Choroid plexus epithelial cell (primary cell): ENCODE measurements at places on chromosomes 12 and 14.

DNA sequence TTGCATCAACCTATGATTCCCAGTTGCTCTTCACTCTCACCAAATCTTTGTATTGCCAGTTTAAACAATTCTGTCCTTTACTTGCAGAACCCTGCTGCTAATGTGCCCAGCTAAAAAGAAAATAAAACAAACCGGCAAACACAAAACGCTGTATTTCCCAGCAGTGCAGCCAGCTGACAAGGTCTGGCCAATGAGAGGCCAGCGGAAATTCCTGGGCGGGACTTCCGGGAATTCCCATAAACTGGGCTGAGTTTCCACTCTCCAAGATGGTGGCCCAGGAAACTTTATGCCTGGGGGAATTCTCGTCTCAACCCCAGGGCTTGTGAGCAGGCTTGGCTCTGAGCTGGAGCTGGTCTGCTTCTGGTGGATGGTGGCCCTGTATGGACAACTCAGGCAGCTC is 807.3 kb upstream of the TMEM132C start:
- no peak for DNase-seq

DNA sequence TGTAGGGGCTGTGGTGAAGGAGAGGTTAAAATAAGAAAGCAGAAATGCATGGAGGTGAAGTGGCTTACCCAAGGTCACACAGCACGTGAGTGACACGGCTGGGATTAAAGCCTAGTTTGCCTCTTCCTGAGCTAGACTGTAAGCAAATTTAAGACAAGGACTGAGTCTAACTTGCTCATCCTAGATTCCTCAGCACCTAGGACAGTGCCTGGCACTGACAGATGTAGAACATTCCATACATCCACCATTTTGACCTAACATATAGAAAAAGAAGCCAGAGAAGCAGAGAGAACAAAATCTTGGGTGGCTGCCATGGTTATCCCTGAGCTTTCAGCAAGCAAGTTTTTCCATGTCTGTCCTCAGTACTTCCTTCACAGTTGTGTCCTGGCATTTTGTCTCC is 110.5 kb downstream of the PAH start:
- DNase-seq, result no peak

- DNase-seq, result no peak
Observed at GRCh38 chr14:36134038-36134437, 42.5 kb downstream of the PTCSC3 start.

- DNase-seq, result no peak
Observed at GRCh38 chr12:5036031-5036430, 7.6 kb upstream of the KCNA5 start.

GRCh38 chr14:88323523-88324199 is 592 bp upstream of the KCNK10 start:
- peak; percentile 24 for DNase-seq

DNA sequence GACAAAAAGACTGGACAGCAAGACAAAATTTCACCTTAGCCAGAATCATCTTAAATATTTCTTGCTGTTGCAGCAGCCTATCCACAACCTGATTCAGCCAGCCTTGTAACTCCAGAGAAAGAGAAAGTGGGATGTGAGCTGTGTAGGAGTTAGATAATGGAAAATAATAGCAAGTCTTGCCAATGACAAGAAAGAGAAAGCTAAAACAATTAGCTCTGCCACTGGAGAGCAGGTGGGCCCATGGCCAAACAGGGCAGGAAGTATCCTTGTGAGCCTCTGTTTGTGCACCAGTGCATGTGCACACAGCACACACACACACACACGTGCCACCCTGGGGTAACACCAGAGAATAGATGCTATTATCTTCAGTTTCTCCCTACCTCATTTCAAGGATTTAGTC is 106.0 kb upstream of the CCDC196 start:
- no peak for DNase-seq

DNA sequence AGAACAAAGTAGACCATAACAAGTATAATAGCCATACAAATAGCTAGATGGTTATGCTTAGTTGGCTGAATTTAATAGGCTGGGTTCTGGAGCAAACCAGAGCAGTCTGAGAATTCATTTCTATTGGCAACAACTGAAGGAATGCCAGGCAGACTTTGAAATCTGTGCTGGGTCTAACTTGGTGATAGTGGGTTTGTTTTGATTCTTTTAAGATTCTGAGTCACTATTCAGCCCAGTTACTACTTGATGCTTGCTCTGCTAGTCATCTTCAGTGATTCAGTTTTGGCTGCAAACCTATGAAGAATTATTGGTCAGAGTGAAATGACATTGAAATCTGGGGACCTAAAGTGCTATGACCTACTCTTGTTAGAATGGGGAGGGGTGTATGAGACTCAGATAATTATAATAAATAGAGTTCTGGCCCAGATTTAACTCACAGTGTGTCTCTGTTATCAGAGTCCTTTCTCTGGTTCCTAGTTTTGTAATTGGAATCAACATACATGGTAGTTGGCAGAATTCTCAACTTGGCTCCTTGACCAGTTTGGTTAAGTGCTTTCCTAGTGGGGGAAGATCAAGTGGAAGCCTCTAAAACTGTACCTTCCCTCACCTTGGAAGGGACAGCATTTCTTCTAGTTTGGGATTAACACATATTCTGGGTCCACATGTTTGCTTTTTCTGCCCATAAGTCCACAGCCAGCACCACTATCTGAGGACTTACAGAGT is 43.5 kb downstream of the MNAT1 start:
- peak; percentile 78 for DNase-seq

DNA sequence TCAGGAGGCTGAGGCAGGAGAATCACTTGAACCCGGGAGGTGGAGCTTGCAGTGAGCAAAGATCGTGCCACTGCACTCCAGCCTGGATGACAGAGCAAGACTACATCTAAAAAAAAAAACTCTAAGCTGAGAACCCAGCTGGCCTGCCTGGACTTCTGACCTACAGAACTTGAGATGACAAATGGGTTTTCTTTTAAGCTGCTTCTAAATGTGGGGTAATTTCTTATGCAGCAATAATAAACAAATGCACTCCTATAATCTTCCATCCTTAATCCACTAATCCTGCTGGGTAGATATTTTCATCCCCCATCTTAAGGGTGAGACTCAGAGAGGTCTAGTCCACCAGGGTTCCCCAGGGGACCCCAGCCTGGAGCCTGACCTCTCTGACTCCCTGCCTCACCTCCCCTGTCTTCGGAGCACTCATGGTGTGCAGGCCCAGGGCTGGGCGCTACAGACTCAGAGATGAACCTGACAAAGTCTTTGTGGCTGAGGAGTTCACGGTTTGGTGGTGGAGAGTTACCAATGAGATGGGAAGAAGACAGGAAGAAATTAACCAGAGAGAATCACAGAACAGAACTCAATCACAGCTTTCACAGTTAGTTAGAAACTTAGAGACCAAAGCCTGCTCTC is 39.7 kb upstream of the BDKRB2 start:
- DNase-seq, result no peak

GRCh38 chr12:60148109-60148508 is 552.3 kb downstream of the SLC16A7 start:
- peak; percentile 93 for DNase-seq

- DNase-seq, result peak; percentile 21
Observed at GRCh38 chr14:35480119-35480769, 53.7 kb upstream of the INSM2 start.

DNA sequence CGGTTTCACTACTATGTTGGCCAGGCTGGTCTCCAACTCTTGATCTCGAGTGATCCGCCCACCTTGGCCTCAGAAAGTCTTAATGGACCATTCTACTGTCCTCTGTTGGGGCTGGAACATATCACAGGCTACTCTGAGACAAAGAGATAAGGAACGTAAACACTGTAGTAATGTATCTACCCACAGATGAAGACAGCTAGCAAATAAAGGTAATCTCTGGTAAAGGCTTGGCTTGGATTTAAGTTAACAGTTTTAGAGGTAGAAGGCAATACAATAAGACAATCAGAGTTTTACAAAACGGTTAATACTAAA is 44.6 kb upstream of the ISM2 start:
- DNase-seq, result no peak

- no peak for DNase-seq
Observed at GRCh38 chr12:3098436-3098835, 21.3 kb downstream of the TSPAN9 start.

- DNase-seq, result no peak
Observed at GRCh38 chr14:50837850-50838470, 7.0 kb upstream of the NIN start.

DNA sequence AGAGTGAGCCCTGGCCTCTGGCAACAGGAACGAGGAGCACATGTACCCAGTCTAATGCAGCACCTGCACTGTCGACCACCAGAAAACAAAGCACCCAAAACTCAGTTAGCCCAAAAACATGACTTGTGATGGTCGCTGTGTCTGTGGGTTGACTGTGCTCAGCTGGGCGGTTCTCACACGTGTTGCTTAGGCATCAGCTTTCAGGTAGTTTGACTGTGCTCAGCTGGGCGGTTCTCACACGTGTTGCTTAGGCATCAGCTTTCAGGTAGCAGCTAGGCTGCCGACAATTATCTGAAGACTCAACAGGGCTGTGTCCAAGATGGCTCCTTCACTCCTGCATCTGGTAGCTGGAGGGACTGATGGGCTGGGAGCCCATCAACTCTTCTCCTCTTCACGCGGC is 1.2 kb upstream of the LRCOL1 start:
- no peak for DNase-seq

DNA sequence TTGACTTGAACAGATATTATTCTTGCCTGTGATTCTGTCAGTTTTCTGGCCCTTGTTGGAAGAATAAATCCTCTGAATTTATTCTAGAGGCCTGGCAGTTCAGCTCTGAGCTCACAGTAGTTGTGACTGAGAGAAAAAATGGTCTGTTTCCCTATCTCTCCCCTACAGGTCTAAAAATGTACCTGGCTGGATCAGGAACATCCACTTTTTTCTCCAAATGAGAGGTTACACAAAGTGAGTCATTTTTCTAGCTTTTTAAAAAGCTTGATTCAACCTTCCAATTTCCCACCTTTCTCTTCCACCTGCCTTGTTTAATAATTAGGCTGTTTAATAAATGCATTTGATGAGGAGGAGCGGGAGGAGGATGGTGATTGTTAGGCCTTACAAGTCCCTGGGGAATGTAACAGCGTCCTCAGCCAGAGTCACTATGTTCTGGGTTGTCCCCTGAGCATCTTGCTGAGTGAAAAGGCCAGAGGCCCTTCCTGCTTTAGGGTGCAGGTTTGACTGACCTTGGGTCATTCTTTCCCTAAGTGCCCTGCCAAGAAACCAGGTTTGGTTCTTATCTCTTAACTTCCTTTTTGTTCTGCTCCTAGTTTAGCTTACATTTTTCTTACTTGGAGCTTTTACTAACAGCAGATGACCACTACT is 91.7 kb upstream of the FUT8 start:
- DNase-seq, result no peak

- no peak for DNase-seq
Observed at GRCh38 chr14:22518073-22518472, 71.0 kb downstream of the DAD1 start.

- DNase-seq, result peak; percentile 48
Observed at GRCh38 chr14:93073910-93074769, 41.6 kb downstream of the ITPK1 start.

GRCh38 chr14:85616386-85616885 is 86.5 kb downstream of the FLRT2 start:
- no peak for DNase-seq

DNA sequence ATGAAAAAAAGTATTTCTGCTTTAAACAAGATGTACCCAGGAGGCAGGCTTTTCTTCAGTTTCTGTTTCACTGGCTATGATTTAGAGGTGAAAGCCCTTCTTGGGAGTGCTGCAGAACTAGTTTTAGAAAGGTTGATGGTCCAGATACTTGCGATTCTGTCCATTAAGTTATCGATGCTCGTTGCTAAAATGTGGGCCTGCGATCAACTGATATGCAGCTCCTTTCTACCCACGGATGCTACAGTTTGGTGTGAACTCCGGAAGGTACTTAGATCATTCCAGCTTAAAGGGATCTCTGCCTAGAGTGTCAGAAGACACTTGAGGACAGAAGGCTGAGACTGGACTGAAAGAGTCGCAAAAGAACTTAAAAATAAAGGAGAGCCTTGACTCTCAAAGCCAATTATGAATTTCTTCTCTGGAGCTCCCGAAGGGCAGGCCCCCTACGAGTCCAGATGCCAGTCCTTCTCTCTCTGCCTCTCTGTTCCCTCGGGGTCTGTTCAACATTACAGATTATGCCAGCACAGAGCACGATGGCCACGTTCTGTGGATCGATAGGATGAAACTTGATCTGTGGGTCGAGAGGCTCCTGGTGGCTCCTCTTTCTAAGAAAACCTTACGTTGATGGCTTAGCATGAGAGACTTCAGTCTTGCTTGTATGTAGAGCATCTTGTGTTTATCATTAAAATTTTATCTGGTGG is 40.0 kb downstream of the FBXW8 start:
- no peak for DNase-seq

DNA sequence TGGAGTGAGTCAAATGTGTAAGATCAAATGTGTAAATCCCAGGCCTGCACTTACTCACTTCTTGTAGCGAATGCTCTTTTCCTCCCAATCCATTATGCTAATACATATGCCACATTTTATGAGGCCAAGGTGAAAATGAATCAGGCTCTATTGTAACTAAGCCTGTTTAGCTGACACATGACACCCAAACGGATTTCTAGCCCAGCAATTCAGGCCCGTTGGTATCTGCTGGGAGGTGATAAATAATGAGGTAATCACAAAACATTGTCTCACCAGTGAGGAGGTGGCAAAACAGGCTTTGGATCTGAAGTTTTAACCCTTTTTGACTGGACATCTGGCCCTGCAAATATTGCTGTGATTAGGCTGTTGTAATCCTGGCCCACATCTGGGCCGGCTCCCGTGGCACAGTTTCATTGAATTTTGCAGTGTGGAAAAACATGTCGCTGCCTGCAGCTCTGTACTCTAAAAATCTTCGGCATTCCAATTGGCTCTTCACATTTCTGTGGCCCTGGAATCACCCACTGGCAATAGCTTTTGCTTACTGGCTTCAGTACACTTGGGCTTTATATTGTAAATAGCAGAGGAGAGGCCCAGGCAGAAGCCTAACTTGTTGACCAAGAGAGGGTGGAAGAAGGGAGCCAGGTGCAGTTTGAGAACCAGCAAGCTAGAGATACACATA is 106.1 kb downstream of the PAX9 start:
- DNase-seq, result no peak

- no peak for DNase-seq
Observed at GRCh38 chr14:24198814-24199524, 3.7 kb upstream of the TM9SF1 start.

- DNase-seq, result no peak
Observed at GRCh38 chr14:76954394-76955190, 73.9 kb downstream of the IRF2BPL start.

- DNase-seq, result no peak
Observed at GRCh38 chr14:34165847-34166350, 215.0 kb upstream of the EGLN3 start.

DNA sequence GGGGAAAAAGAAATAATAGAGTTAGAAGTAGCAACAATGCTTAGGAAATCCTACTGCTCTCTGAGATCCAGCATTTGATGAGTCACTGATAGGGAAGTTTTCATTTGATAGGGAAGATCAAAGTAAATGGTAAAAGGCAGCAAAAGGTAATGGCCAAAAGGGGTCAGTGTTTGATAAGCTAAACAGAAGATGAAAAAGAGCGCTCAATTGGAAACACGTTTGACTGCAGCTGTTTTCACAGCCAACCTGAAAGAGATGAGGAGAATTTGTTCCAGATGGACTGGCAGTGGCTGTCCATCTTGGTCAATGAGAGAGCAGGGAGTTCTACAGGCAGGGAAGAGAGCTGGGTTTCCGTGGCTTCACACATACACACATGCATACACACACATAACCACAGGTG is 264.2 kb downstream of the TMEM132C start:
- no peak for DNase-seq
